Stimulated activated CD4-positive, alpha-beta T cell treated with anti-CD3 and anti-CD28 coated beads, Interleukin-1b, Interleukin-23, amount 100 ng/mL, for 1 hour (primary cell): ENCODE measurements at places on chromosomes 16 and 17.
A peak's percentile ranks its signal among the peaks of the same experiment; 100 is the strongest.

DNA sequence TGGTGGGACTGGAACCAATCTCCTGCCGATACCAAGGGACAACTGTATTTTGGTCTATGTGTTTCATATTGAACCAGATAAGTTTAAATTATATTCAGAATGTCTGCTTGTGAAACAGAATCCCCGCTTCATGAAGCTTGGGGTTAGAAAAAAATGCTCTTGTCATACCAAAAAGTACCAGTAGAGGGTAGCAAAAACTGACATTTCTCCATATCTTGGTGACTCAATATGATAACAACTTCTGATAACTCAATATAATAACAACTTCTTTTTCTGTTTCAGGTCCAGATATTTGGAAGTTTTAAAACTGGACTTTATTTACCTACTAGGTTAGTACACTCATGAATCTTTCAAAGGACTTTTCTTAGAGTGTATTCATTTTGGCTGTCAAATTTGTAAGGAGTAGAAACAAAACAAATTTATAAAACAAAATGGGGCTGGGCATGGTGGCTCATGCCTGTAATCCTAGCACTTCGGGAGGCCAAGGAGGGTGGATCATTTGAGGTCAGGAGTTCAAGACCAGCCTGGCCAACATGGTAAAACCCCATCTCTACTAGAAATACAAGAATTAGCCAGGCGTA is 52.3 kb upstream of the ADCY7 start:
- no peak for DNase-seq

GRCh38 chr17:51745993-51746392 is 412.5 kb downstream of the CA10 start:
- no peak for DNase-seq

- no peak for DNase-seq
Measured at GRCh38 chr17:72123530-72124437, 3.0 kb downstream of the SOX9 start.

- DNase-seq = no peak
Measured at GRCh38 chr17:40295488-40296436, 8.1 kb downstream of the CDC6 start.

GRCh38 chr17:67476787-67477335 is 99.8 kb downstream of the PITPNC1 start:
- DNase-seq = no peak

- no peak for DNase-seq
Measured at GRCh38 chr17:58312021-58312630, 16.5 kb downstream of the TSPOAP1 start.

DNA sequence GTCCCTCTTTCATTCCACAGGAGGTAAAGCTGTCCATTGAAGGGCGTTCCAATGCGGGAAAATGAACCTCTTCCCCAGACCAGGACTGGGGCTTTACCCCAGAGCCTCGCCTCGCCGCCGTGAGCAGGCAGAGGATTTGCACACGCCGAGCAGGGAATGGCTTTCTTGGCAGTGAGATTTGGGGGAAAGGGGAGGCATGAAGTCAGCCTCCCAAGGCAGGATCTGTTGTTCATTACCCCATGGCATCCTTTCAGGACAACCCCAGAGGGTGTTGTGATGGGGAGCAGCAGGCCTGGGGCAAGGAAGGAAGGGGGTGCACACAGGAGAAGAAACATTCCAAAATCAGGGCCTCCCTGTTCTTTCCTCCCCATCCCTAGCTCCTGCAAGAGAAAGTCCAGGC is 6.0 kb downstream of the ATXN1L start:
- DNase-seq = no peak

DNA sequence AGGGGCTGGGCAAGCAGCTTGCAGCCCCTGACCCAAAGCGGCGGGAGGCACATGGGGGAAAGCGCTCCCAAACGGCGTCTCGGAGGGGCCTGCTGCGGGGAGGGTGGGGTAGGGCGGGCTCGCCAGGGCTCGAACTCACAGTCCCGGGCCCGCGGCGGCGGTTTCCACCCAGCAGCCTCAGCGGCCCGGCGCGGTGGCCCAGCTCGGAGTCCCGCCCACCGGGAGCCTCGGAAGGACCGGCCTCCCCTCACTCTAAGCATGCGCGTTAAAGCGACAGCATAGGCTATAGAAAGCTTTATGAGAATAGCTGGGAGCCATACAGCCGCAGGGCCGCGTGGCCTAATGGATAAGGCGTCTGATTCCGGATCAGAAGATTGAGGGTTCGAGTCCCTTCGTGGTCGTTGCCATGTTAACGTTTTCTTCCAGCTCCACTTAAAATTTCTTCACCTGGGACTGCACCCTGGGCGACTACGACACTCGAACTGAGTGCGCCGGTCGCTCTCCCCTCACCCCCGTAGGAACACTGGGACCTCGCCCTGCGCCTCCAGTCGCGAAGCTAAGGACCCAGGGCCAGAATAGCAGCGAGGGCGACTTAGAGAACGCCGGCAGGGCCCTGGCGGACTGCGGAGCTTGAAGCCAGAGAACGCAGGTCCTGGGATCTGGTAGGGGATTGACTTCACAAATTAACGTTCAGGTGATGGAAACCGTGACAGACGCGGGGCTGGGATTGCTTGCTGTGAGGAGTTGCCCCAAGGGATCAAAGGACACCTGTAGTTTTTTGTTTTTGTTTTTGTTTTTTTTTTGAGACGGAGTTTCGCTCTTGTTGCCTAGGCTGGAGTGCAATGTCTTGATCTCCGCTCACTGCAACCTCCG is 15.8 kb downstream of the ZNF213 start:
- DNase-seq = peak; percentile 99

DNA sequence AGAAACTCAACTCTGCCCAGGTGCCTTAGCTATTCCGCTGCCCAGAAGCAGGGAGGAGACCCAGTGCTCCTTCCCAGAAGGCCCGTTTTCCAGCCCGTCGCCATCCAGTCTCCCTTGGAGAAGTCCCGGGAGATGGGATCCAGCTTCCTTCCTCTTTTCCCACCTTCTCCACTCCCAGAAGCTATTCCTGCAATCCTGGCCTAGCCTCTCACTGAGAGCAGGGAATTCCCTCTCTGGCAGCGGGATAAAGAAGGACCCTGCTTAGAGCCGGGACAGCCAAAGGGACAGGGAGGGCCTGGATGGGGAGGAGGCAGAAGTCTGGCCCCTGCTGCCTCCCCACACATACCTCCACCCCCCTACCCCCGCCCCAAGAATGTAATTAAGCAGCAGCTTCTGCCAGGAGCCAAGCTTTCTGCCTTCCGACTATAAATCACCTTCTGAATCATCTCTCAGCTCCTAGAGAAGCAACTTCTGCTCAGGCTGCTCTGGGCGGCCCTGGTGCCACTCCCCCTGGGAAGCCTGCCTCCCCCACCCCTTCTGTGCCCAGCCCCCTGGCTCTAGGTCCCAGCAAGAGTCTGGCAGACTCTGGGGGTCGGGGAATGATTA is 6.4 kb downstream of the WNT3 start:
- no peak for DNase-seq

- no peak for DNase-seq
Measured at GRCh38 chr17:47990962-47991731, 20.2 kb downstream of the CDK5RAP3 start.

DNA sequence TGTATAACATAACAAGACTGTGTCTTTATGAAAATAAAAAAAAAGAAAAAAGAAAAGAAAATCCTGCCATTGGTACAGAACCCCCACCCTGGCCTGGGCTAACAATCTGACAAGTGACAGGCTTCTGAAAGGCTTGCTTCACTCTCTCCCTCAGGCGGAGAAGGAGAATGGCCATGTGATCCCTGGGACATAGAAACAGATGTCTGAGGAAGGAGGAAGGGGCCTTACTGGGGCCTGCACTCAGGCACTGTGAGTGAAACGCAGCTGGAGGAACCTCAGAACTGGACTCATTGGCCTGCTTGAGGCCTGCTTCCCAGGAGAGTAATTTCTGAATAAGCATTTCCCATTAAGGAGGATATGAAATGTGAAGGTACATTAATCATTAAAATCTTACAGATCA is 17.5 kb downstream of the MAP3K14 start:
- DNase-seq = no peak

DNA sequence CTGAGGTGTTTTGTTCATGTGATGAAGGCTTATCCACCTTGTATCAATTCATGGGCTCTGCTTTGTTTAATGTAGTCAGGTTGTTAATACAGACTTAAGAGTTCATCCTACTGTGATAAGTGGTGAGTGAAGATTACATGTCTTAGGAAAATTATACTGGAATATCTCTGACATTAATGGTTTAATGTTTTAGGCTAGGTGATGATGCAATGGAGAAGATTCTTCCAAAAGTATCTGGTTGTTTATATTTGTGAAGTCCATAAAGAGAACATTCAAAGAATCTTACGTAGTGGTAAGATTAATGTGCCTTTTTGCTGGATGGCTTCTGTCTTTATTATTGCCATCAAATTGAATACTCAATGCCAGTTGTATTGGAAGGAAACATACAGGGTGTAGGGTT is 236.4 kb downstream of the BCAS3 start:
- no peak for DNase-seq

GRCh38 chr16:63744077-63744874 is 1377.6 kb downstream of the CDH11 start:
- no peak for DNase-seq
